ENCODE measurements at places on chromosomes 5 and 9.

DNA sequence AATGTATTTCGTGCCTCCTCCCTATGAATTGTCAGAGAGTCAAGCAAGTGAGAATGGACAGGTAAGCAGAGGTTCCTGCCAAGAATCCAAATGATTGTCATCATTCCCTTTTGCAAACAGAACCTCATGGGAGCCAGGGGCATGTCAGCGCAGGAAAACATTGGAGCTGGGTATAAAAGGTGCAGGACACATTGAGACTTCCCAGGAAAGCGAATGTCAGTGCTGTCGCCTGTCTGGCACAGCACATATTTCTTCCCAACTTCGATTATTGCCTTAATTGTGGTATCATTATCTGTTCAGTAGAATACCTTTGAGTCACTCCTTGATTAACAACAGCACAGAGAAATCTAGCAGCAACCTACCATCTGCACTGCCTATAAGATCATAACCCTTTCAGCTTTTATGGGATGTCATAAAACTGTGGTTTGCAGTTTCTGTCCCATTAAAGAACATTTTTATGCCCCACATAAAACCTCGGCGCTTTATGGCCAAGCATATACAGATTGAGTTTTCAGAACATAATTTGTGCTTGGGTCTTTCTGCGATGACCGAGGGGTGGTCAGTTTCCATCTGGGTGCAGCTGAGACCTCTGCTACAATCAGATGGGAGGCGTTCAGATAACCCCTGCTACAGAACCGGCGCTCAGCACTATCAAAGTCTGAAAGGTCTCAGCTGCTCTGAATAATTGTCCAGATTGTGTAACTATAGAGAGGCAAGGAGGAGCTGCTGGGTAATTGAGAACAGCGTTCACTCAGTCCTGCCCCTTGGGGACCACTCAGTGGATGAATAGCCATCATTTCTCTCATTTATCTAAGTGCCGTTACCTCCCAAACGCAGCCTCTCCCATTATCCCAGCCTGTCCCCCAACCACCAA is 30.9 kb upstream of the WWC1 start:
- DNase-seq: no peak

DNA sequence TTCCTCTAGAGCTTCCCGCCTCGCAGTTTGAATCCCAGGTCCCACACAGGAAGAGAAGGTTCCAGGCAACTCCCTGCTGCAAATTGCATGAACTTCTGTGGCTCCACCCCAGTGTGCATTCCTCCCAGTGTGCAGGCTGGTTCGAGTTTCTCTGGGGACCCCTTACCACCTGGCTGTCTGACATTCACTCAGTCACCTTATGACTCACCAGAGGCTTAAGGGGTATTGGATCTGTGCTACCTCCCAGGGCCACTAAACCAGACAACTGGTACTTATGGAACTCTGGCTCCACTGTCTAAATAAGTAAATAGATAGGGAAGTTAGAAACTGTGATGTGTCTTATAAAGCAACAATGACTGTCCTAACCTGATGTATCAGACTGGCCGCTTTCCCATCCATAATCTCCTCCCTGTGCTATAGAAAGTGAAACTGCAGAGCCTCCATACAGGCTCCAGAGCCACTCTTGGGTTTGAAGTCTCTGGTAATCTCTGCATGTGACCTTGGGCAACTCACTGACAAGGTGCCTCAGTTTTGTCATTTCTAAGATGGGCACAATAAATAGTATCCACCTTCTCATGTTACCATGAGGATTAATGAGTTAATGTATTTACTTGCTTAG is 720.6 kb downstream of the SEMA5A start:
- no peak for DNase-seq

- no peak for DNase-seq
Measured at GRCh38 chr9:105399117-105399516, 48.7 kb upstream of the FSD1L start.

- DNase-seq: no peak
Measured at GRCh38 chr9:11319538-11319937, 706.7 kb upstream of the PTPRD start.

DNA sequence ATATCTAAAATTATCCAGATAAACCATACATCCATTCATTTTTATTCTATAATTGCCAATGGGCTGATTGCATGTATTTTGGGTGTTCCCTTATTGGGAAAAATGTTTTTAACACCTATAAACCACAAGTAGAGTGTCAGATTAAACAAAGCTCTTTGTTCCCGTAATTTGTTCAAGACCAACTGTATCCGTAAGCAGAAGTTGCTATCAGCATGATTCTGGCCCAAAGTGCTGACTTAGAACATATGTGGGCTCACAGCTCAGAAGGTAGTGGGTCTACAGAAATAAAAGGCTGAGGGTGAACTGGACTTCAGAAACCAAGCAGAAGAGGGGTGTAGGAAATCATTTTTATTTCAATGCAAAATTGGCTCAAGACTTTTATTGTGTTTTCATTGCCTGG is 23.5 kb upstream of the IL7R start:
- no peak for DNase-seq

- DNase-seq: no peak
Measured at GRCh38 chr5:83972236-83972635, 251.6 kb upstream of the HAPLN1 start.

GRCh38 chr9:114034196-114034595 is 43.9 kb downstream of the AMBP start:
- no peak for DNase-seq

- no peak for DNase-seq
Measured at GRCh38 chr5:157912621-157913325, 53.8 kb upstream of the CLINT1 start.

DNA sequence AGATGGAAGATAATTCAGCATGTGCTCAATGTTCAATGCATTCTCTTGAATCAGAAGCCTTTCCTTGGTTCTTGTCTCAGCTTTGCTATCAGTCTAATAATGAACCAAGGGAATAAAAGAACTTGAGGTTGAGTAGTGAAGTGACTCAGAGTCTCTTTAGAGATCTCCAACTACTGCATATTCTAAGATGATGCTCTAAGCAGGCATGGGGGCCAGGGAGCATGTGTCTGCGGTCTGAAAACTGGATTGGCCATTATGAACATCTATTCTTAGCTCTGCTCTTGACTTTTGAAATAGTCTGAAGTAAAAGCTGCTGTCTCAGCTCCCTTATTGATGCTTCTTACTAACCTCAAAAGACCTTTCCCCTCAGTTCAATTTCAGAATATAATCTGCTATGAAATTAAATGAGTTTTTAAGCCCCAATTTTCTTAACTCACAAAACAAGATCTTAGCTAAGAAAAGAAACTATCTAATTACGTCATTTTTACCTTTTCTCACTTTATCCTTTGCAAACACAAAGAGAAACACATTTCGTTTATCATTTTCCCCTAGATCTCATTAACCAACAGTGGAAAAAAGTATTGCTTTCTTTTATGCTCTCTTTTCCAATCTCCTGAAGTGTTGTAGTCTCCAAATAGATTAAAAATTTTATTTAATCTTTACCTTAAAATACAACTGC is 44.8 kb downstream of the PLCXD3 start:
- no peak for DNase-seq

DNA sequence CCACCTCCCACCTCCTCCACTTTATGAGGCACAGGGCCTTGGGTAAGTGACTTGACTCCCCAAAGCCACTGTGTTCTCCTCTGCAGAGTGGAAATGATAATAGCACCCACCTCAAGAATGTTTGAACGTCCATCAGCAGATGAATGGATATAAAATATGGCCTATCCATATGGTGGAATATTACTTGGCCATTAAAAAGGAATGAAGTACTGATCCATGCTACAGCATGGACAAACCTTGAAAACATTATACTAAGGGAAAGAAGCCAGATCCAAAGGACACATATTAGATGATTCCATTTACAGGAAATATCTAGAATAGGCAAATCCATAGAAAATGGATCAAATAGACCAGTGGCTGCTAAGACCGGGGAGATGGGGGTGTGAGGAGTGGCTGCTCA is 50.2 kb downstream of the CFAP77 start:
- no peak for DNase-seq

DNA sequence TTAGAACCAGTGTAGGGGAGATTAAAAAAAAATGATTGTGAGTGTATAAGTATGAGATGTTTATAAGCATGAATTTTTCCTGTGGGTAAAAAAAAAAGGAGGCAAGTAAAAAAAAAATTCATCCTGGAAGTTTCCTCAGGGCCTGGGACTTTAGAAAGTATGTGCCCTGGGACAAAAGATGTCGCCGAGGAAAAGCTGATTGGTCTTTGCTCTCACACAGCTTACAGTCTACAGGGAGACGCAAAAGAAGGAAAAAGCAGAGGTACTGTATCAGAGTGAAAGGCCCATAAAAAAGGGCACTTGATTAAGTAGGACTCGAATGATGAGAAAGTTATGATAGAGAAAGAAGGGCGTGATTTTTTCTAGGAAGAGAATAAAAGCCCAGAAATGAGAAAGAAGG is 501.4 kb upstream of the MEF2C start:
- DNase-seq: no peak

- DNase-seq: no peak
Measured at GRCh38 chr9:127962278-127962677, 18.5 kb downstream of the EEIG1 start.

GRCh38 chr5:124342986-124343385 is 403.5 kb downstream of the ZNF608 start:
- DNase-seq: no peak

GRCh38 chr5:5799826-5800225 is 377.3 kb downstream of the ICE1 start:
- no peak for DNase-seq

- DNase-seq: no peak
Measured at GRCh38 chr5:156893517-156893916, 43.4 kb downstream of the PPP1R2B start.

DNA sequence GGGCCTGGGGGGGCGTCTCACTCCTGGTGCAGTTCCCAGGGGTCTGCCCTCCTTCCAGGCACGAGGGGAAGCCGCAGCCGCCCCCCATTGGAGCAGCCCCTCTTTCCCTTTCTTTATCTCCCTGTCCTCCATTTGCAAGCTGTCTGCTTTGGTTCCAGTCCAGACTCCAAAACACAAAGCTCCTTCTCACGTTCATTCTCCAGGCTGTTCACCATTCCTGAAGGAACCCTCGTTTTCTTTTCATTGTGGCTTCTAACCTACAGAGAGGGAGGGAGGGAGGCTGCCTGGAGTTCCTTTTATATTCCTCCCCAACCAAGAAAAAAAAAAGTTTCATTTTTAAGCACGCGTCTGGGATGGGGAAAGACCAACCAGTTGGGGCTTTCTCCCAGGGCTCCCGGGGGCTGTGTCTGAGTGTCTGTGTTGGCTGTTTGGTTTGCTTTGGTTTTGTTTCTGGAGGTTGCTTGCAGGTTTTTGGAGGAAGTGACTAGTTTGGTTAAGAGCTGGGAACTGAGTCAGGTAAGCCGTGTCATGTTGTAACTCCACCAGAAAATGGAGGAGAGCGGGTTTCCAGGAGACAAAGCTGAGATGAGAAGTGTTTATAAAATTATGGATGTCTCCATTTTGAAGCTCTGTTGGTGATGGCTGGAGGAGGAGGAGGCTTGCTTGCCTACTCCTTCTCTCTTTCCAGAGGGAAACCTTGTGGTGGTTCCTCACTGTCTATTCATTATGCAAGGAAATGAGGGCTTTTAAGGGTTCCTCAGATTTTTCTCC is 1.6 kb downstream of the ZNF462 start:
- DNase-seq: no peak

- DNase-seq: no peak
Measured at GRCh38 chr5:445591-445990, 2.6 kb downstream of the EXOC3 start.

DNA sequence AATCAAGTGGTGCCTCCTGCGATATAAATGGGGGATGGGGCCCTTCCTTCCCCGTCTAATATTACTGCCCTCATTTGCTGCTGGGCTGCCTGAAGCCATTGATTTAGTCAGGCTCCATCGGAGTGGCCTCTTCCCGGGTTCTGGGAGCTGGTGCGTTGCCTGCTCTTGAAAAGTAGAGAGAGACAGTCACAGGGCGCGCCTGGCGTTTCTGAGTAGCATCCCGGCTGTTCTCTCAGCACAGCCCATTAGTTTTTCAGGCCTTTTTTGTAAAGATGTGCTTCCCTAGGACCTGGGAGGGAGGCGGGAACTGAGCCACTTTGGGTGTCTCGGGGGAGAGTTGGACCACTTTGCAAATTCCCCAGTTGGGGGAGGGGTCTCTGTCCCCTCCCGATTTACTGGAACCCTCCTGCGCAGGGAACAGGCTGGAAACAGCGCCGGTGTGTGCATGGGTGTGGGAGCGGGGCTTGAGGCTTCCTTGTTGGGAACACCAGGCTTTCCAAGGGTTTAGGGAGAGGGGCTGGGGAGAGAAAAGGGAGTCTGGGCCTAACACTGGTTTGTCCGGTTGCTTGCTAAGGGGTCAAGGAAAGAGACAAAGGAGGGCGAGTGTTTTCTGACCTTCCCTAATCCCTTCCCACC is 4.7 kb downstream of the PRDM6 start:
- DNase-seq: no peak

DNA sequence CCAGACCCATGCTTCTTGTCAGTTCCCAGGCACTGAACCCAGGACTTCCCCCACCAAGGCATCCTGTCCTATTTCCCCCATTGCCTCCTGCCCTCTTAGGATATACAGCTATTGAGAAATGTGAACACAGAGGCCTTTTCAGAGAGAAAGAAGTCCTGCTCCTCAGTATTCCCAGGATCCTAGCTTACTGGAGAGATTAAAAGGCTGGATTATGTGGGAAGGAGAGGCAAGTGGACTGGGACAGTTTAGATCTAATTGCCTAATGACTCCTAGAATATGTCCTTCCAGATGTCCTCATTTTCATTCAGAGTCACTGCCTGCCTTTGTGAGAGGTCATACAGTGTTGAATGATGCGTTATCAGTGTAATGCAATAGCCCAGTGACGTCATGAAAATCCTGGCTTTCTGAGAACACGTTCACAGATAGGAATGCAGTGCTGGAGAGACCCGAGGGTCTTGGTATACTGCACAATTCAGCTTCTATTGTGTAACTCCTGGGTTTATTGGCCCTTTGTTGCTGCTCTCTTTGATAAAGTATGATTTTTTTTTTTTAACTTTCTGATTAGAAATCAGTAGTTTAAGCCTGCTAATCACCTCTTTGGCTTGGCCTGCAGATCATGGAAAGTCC is 26.2 kb downstream of the WWC1 start:
- DNase-seq: no peak
